ENCODE measurements at places on chromosomes 2 and 18.

DNA sequence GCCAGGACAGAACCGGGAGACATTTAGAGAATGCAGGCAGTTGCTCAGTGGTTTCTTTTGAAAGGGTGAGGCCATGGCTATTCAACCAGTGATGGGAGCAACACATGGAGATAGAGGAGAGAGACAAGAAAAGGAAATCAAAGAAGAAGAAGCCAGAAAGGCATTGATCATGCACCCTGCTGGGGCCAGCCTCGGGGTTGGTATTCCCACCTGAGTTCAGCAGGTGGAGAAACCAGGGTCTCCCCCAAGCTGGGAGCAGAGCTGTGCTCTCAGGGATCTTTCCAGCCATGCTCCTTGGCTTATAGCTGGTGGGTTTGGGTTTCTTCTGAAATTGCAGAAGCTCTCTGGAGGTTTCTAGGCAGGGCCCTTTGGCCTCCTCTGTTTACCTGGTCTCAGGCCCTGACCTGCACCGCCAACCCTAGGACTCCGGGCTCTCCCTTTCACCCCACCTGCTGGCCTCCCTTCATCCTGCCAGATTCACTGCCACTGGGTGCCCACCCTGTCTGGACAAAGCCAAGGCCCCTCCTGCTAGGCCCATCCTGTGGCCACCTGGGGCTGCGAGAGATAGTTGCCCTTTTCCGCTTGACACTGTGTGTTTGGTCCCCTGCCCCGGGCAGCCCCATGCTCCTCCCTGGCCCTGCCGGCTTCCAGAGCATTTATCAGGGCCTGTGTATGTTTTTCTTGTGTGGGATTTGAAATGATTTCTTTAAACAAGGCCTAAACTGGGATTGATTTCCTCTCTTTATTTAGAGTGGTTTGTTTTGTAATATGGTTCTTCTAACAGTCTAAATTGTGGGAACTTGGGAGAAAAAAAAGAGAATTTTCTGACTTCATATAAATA, 126.7 kb downstream of the DDX1 start:
- DNase-seq: no peak

GRCh38 chr2:186949726-186950256, 100.8 kb upstream of the ZSWIM2 start:
- DNase-seq: no peak

DNA sequence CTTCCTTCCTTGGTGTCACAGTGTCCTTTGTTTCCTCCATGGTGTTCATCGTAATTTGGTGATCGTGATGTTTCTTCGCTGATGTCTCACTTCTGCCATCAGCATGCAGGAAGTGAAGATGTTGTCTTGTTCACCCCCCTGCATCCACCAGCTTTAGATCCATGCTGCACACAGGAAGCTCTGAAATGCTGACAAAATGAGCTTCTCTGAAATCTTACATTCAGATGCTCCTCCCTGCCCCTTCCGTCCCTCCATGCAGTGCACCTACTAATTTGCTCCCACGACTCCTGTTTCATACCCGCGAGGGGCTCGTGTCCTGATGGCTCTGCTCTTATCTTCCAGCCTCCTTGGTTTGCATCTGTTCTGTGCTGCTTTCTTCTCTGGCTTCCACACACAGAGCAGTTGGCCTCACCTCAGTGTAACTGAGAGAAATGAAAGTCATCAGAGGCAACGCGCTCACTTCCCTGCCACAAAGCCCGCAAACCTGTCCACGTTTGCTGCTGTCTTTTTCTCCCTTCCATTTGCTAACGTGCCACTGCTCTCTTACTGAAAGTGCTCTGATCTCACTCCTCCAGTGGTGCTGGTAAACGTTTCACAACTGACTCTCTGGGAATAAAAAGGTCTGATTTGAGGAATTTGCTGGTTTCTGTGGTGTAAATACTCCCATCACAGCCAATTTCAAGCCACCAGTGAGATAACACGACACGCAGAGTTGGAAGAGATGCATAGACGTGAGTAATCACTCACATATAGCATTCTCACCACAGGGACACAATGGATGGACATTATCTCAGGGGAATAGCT, 41.0 kb upstream of the MGAT4A start:
- DNase-seq: no peak

GRCh38 chr18:39713961-39714360, 2148.4 kb upstream of the CELF4 start:
- no peak for DNase-seq

DNA sequence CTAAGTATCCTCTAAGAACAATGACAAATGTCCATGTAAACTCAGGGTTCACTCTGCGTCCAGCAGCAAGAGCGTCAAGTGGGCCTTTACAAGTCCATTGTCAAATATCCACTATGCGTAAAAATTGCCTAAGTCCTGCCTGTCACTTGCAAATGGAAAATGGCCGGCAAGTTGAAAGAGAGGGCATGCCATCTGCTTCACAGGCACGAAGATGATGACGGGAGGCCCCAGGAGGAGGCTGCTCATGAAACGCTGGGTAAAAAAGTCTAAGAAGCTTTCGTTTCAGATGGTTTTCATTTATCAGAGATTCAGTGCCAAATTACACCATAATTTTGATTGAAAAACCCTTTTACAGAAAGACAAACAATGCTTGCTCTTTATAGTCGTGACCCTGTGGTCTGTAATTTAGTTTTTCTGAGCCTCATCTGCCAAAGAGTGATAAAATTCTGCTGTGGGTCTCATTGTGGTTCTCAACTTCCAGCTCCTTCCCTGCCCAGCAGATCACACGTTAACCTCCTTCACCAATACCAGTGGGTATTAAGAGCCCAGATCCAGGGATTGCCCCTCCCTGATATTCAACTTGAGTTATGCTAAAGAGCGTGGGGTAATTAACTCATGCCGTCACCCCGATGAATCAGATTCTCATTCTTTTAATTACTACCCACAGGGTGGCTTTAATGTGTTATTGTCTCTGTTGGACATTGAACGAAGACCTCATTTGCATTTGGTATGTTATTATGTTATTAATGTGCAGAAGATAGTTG, 160.2 kb upstream of the ALKAL2 start:
- no peak for DNase-seq

DNA sequence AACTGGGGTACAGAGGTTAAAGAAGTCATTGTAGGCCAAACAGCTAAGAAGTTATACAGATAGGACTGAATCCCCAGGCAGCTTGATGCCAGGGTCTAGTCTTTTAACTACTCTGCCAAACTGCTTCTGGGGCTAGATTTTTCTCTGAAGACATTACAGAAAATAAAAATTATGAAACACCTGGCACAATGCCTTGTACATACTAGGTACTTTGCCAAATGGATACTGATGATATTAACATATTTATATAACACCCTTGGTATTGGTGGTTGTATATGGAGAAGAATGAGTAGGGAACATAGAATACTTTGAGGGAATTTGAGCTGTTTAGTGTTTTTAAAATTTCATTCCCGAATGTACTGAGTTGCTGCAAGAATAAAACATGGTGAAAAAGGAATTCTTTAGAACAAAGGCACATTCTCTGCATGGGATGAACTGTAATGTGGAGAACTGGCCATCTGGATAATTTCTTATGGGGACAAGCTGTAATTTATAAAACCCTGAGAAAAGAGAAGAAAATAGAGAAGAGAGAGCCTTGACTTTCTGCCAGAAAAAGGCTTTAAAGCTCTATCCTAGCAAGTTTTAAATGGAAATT, 210.9 kb upstream of the TMEM200C start:
- no peak for DNase-seq

DNA sequence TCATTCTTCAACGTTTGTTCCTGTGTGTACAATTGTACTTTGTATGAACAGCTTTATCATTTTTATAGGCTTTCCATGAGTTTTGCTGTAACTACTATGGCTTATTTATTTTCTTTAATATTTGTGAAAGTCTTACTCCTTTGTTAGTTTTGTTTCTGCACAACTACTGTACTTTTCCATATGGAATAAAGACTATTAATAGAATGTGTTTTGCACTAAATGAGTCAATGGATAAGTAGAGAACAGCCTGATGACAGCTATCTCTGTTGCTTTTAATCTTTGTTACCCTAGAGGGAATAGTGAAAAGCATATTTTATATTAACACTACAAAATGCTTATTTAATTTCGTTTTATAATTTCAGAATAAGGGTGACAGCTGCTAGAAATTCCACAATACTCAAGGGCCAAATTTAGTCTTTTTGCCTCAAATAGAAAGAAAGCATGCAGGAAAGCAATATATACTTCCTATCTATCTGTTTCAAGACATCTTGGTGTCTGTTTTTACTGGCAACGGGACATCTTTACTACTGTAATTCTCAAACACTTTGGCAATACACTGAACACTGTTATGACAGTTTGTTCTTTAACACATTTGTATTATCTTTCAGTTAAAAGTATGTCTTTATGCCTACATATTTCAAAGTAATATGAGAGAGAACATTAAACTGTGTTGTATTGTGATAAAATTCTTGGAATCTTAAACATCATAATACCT, 53.9 kb downstream of the WDSUB1 start:
- DNase-seq: no peak

DNA sequence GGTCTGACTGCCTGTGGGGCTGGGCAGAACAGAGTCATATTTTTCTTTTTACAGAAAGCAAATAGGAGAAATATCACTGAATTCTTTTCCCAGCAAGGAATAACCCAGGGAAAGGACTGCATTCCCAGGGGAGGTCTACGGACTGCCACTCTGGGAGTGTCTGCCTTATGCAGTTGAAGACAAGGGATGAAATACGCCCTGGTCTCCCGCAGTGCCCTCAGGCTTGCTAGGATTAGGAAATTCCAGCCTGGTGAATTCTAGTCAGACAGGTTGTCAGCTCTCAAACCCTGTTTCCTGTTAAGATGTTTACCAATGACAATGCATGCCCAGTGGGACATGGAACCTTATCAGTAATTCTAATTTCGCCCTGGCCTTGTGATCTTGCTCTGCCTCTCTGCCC, 30.3 kb upstream of the PDK1 start:
- no peak for DNase-seq

GRCh38 chr2:146807568-146808168, 1037.2 kb upstream of the ACVR2A start:
- no peak for DNase-seq

DNA sequence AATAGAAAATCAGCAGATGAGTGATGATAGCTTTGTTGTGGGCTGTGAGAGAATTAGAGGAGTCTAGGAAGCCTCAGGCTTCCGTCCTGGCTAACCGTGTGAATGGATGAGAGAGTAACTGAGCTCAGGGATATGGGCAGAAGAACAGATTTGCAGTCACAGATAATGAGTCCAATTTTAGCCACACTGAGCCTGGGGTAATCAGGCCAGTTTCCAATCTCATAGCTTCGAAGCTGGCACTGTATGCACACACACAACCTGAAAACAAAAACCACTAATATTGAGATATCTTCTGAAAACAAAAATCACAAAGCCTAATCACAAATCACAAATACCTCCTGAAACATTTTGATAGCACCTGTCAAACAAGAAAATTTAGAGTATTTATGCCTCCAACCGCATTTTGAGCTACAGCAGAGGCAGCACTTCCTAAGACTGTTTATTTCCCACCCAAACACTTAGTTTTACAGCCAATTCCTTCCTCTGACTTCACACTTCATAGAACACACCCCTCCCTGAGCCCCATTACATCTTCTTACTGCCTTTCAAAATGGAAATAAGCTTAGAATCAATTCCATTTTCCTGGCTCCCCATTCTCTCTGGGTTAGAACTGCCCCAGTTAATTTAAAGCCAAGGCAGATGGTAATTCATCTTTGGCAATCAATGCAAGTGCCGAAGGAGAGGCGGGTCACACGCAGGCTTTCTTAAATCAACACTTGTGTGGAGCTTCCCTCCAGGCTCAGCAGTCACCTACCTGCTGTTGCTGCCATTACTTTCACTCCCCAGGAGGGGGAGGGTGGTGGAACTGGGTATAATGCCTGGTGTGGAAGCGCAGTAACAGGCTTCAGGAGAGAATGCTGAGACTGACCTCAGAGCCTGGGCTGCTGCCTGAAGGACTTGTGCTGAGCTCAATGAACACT, 18.9 kb downstream of the TTR start:
- no peak for DNase-seq

GRCh38 chr2:35503311-35503710, 852.3 kb upstream of the CRIM1 start:
- DNase-seq: no peak

GRCh38 chr2:207236156-207236935, 70.6 kb upstream of the KLF7 start:
- no peak for DNase-seq

DNA sequence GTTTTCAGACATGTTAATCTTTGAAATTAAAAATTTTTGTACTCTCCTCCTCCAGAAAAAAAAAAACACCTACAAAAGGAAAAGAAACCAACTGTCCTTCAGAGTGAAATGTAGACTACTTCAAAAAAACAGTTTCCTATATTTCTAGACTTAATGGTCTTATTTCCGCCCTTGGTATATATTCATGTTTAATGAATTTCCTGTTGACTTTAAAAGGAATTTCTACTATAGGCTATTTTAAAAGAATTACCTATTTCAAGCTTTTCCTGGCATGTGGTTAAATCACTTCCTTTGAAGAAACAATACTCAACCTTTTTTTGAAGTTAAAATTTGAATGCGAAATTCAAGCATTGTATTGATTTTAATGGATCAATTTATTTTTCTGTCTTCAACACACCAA, 29.2 kb downstream of the GULP1 start:
- DNase-seq: no peak

DNA sequence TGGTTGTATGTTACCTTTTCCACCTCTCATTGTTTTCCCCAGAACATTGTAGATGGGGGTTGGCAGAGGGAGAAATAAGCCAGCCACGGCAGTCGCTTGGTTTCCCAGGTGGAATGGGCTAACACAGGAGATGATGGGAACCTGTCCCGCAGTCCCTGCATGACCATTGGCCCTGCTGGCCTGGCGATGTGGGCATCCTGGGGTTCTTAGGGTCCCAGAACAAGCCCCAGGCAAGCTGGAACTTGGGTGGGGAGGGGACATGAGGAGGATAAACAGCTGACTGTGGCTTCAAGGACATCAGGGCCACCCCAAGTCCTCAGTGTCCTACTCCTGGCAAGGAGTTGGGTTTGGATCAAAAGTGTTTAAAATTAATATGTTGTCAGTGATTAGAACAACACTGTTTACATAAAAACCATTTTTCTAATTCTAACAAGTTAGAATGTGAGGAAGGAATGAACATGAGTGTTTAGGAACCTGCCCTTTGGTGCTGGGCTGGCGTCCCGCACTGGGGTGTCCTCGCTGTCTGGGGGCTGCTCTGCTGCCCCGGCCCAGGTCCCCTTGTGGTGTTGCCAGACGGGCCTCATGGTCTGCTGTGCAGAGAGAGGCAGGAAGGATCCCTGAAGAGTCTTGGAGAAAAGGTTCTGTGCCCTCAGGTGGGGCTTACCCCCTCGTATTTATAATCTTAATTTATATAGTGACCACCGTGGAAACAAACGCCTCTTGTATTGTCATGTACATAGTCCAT, 95.1 kb downstream of the USP40 start:
- DNase-seq: no peak

GRCh38 chr2:128930101-128930500, 611.4 kb upstream of the HS6ST1 start:
- no peak for DNase-seq

DNA sequence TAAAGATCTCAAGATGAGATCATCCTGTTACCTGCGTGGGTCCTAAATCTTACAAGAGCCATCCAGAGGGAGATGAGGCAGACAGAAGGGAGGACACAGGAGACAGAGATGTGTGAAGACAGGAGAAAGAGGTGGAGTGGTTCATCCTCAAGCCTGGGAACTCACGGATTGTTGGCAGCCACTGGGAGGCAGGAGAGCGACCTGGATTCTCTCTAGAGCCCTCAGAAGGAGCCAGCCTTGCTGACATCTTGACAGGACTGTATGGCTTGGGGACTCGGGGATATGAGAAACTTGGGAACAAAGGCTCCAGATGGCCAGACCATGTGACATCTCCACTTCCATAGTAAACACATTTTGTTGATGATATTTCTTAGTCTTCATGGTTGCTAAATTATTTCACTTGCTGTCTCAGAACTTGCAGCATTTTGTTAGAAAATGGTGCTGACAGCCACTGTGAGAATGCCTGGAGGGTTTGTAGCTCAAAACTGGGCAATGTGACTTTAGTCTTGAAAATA, 57.8 kb upstream of the MC2R start:
- DNase-seq: no peak
